ENCODE measurements at places on chromosomes 11 and 22.

- no peak for DNase-seq
Observed at GRCh38 chr11:2664376-2664775, 35.4 kb downstream of the KCNQ1OT1 start.

DNA sequence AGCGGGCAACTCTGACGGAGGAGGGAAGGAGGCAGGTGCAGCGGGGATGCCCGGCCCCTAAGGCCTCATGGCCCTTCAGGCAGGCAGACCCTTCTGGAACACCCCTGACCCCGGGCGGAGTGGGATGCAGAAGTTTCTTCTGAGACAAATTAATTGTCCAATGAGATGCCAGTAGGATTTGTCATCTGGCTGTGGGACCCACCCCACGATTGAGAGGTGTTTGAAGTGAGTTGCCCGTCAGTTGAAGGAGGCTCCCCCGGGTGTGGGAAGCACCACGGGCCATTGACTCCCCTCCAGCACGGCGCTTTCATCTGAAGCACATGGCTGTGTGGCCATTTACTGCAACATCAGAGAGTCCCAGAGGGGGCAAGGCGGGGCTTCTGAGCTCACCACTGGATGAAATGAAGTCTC is 527.8 kb downstream of the BRD1 start:
- no peak for DNase-seq

DNA sequence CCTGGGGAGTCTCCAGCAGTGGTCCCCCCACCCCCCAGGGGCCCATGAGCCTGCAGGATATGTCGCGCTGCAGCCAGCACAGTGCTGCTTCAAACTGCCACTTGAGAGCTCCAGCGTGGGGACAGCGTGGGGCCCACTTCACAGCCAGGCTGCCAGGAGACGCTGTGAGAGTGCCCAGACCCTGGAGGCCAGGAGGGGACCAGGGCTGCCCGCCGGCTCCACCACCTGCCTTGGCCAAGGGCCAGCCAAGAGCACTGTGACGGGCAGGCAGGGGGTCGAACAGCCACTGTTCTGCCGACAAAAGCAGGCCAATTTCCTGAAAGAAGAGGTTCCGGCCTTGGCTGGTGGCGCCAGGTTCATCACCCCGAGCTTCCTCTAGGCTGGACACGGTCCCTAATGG is 60.2 kb downstream of the FLRT1 start:
- no peak for DNase-seq

- no peak for DNase-seq
Observed at GRCh38 chr11:47248304-47248663, 330 bp downstream of the ACP2 start.

DNA sequence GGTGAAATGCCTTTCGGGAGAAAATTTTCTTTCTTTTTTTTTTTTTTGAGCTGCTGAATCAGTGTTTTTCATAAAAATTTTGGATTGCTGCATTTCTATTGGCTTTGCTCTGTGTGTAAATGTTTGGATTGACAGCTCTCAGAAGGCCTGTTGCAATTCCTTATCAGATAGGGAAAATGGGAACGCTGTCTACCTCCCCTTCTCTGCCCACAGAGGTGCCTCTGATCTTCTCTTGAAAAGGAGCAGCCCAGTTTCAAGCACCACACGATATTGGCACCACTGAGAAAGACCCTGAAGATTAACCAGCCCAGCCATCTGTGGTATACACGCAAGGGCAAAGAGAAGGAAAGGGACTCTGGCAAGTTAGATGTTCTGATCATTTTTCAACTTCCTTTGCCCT is 1272.2 kb downstream of the LRRC4C start:
- DNase-seq: no peak
